Liver (tissue), 10 donors: ENCODE measurements at places on chromosomes 12 and 14.

DNA sequence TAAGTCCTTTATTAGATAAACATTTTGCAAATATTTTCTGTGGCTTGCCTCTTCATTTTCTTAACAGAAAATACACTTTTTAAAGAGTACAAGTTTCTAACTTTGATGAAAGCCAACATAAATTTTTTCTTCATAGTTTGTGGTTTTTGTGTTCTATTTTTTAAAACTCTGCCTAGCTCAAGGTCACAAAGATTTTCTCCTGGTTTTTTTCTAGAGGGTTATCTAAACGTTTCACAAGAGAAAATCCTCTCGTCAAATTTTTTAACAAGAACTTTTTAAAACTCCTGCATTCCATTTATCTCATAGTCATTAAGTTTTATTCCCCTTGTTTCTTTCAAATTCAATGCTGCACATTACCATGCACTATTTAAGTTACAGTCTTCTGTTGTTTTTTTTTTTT lies 8.2 kb downstream of the AREL1 start:
- no peak for DNase-seq

- no peak for DNase-seq
These were observed 54.4 kb upstream of the RFLNA start for GRCh38 chr12:124240493-124240892.

- peak; percentile 58 for DNase-seq
These were observed 44.7 kb upstream of the ATP23 start for GRCh38 chr12:57896434-57897201.

DNA sequence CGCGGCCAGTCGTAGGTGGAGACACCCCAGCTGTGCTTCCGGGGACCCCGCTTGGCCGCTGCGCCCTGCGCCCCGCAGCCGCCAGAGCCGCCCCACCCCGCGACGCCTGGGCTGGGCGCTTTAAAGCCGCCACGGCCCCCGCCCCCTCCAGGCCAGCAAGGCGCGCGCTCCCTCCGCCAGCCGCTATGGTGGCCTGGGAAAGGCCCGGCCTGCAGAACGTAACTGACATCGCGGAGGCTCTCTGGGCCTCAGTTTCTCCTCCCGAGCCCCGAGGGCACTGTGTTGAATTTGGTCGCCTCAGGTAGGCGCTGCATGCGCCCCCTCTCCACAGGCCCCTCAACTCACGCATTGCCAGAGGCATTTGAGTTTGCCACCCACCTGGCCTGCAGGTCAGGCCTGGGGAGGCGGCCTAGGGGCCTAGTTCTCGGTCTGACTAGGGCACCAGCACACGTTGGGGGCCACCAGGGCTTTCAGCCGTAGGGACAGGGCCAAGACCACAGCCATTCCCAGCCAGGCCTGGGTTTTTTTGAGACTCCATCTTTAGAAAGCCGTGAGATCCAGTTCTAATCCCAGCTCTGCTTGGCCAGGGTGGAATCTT lies at the start of gene NGB:
Gene NGB, minus strand, starts transcription at position 94 of the 598 bp plus-strand sequence. CDS start 269 bp downstream, outside the sequence.
- no peak for DNase-seq

DNA sequence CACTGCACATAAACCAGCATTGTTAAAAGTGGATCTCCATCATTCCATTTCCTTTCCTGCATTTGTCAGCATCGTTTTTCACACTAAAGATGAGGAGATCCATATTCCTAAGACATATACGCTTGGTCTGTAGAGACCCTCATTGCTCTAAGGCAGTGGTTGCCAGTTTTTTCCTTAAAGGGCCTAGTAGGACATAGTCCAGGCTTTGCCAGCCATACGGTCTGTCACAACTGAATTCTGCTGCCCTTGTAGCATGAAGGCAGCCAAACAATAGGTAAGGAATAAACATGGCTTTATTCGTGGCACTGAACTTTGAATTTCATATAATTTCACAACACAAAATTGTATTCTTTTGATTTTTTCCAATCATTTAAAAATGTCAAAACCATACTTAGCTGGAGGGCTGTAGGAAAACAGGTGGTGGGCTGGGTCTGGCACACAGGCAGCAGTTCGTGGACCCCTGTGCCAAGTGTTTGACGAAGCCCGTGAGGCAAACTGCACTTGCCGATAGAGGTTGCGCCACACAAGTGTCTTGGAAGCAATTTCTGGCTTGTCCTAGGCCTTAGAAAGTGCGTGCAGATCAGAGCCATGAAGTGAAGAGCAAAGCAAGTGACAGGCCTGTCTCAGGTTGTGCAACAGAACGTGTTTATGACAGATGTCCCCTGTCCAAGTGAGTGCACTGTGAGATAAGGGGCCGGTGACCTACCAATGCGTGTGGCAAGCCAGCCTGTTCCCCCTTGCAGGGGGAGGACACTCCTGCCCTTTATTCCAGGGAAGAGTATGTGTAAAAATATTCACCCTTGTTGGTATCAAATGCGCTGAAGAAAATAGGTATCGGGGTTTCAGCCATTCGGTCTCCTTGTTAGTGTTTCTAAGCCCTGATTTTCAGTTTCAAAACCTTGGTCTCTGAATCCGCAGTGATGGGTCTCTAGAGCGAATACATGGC lies 916 bp upstream of the CHPT1 start:
- DNase-seq = peak; percentile 80

DNA sequence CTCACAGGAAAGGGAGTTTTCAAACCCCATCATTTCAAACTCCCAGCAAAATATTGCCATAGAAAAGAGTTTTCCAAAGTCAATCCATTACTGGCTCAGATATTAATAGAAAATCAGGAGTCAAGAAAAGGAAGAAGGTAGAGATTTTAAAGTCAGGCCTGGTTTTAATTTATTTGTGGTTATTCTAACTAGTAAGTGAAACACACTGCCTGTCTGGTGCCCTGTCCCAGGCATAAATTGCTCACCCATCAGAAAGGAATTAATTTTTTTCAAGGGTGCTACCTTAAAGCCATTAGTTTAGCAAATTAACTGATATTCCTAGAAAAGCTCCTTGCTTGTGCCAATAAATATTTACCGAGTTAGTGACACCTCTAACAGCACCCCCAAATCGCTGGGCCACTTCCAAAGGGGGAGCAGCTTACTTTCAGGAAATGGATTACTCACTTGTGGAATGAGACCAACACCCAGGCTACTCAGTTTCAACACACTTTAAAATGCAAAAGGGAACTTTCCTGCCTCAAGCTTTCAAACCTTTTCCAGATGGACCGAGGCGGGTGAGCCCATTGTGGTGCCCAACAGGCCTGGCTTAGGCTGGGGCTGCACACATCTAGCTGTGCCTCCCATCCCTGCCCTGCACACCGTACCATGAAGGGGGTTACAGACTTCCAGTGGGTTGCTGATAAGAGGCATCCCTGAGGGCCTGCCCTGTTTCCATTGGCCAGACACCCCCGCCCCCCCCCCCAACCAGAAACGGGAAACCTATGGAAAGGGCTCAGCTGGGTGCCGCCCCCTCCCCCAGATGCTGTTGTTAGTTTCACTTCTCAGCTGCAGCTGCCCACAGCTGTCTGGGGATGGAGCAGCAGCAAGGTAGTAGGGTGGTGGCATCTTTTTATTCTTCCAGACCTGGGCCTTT lies 117.2 kb downstream of the SAMD4A start:
- DNase-seq = no peak

DNA sequence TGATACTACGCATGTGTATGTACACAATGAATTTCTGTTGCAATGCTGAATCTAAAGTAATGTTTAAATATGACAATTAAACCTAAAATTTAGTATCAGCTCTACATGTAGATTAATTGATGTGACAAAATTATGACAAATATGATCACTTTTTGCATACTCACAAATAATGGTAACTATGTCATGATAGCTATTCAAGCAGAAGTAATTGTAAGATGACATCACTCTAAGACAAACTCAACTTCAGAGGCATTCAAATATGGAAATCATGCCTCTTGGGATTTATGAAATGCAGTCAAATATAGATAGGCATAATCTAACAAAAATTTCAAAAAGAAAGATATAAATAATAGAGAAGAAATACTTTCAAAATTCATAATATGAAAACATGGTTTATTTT lies 571.7 kb upstream of the LRFN5 start:
- no peak for DNase-seq

GRCh38 chr12:42769455-42769854 lies 179.9 kb upstream of the PRICKLE1 start:
- no peak for DNase-seq

GRCh38 chr14:54805070-54805444 lies 97.6 kb downstream of the GCH1 start:
- no peak for DNase-seq

GRCh38 chr12:132813443-132813842 lies 15.2 kb downstream of the GOLGA3 start:
- no peak for DNase-seq

DNA sequence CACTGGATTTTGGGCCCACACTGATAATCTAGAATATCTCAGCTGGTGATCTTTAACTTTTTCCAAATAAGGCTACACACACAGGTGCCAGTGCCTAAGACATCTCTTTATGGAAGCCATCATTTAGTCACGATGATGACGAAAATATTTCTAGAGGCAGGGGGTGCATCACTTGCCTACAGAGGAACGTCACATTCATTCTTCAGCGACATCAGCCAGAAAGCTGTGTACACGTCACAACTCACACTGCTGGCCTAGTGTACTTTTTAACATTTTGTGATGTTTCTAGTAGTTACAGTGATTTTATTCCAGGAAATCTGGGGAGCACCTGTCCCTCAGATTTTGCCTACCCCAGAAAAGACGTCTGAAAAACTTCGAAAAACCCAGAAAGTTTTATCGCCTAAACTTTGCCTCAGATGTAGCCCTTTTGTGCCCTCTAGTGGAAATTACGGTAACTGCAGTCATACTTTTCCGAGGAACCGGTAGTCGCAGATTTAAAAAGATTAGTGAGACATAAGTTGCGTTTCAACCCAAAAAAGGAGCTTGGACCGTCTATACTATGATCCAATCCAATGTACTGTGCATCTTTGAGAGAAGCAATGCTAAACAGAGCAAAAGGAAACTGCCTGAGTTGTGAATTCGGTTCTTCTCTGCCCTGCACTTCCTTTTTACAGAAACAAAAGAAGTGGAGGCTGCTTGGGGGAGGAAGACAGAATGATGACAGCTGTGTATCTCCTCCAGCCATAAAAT lies 64.3 kb upstream of the STON2 start:
- DNase-seq = peak; percentile 64

GRCh38 chr12:132138941-132139871 lies 4.9 kb downstream of the DDX51 start:
- DNase-seq = no peak

DNA sequence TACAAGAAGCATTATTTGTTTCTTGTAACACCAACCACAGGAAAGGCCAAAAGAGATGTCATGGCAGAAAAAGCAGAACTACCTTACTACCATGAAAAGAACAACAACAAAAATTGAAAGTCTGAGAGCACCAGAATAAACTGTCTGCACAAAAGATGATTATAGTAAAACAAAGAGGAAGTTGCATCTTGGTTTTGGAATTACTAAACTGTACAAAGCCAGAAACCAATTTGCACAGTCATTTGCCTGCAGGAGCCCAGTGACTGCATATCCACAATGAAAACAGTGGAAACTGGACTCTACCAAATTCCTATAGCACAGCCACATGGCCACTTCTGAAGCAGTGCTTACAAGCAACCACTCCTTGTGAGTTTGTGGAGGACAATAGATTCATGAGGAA lies 276.2 kb downstream of the SSPN start:
- DNase-seq = no peak

GRCh38 chr12:39144613-39145061 lies 239.2 kb upstream of the CPNE8 start:
- DNase-seq = no peak

- DNase-seq = no peak
These were observed 19.3 kb upstream of the M6PR start for GRCh38 chr12:8968761-8969160.

GRCh38 chr12:7012024-7012607 lies 6.2 kb downstream of the LPCAT3 start:
- DNase-seq = no peak

- DNase-seq = no peak
These were observed 33.2 kb downstream of the DUSP6 start for GRCh38 chr12:89319122-89319521.

- DNase-seq = no peak
These were observed 60.1 kb upstream of the RFX4 start for GRCh38 chr12:106522708-106523107.

GRCh38 chr12:100234591-100235304 lies 32.1 kb downstream of the DEPDC4 start:
- no peak for DNase-seq

GRCh38 chr12:4270831-4271716 lies 2.5 kb upstream of the CCND2 start:
- DNase-seq = no peak

GRCh38 chr12:19423166-19423930 lies 15.9 kb upstream of the AEBP2 start:
- DNase-seq = no peak

DNA sequence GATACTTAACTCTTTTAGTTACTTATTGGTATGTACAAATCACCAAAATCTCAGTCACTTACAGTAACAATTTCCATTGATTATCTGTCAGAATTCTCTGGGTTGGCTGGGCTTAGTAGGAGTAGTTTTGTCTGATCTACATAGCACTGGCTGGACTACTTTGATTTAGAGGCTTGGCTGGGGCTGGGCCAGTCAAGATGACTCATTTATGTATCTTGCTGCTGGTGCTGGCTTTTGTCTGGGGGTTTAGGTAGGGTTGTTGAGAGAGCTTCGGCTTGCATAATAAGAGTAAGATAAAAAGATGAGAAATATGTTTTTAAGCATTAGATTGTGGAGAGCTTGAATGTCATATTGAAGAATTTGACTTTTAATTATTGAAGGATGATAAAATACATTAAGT lies 1093.7 kb downstream of the SLC6A15 start:
- no peak for DNase-seq

DNA sequence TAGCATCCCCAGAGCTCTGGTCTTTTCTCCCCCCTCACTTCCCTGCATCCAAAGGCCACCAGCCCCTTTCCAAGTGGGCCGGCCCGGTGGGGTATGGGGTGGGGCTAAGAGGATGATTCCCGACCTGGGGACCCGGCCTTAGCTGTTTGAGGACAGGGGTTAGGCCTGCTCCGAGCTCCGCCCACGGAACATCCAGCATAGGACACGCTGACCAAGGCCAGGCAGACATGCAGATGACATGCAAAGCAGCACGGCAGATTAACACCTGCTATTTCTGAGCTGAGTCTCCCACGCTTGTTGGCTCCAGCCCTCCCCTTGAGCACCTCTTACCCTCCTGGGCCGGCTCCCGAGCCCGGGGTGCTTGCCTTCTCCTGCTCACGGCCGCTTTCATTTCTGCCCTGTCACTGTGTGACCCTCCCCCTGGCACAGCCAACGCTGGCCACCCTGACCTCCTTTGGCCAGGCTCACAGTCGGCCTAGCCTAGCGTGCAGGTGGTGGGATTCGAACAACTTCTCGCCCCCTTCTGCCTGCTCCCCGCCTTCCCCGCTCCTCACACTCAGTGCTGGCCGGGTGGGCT lies 40.2 kb downstream of the TEAD4 start:
- DNase-seq = no peak

DNA sequence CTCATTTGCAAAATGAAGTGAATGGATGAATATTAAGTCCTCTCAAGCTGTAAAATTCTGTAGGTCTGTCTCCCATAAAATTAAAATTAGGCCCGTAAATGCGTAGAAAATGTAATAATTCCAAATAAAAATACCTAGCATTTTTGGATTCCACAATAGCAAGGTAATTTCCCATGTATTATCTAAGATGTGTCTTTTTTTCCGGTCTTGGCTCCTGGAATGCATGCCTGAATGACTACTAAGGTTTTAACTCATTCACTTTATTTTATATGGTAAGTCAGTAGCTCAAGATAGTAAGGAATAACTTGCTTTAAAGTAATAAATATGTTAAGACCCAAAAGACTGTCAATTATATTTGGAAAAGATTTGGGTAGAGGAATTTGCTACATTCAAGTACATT lies 11.1 kb downstream of the TXNRD1 start:
- DNase-seq = no peak
